ENCODE measurements at places on chromosomes 2 and 18.

DNA sequence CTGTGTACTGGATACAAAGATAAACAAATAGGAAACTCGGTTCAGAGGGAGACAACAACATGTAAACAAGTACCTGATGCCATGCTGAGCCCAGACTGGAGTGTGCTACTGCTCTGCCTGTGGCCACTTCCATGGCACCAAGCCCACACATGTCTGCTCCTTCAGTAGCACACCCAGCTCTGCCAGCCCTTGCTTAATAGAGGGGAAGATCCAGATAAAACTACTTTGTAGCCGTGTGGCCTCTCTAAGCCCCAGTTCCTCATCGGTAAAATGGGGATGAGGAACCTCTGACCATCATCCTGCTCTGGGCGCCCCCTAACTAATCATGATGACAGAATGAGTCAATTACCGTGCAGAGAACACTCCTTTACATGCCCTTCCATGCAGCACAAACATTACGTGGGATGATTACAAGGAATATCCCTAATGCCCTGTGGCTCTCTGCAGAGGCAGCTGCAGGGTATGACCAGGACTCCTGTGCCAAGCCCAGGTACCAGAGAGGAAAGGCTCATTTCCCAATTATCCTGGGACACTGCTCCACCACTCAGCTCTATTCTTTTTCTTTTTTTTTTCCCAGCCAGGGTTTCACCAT, 34.9 kb downstream of the DNMT3A start:
- DNase-seq, result no peak

GRCh38 chr2:188333751-188334524, 42.3 kb downstream of the GULP1 start:
- DNase-seq, result no peak

DNA sequence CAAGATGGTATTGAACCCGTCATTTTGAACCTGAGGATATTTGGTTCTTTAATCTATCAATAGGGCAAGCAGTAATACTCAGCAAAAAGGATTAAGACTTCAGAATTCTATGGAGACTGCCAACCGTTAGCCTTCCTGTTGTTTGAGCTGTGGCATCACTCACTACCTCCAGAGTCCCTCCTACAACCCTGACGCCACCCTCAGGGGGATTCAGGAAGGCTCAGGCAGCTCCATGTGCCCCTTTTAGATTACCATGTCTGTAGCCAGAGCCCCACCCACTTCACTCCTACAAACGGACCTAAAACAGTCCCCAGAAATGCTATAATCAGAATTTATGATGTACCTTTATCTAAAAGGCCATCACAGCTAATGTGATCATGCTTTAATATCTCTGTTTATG, 172.9 kb downstream of the EPHA4 start:
- no peak for DNase-seq

DNA sequence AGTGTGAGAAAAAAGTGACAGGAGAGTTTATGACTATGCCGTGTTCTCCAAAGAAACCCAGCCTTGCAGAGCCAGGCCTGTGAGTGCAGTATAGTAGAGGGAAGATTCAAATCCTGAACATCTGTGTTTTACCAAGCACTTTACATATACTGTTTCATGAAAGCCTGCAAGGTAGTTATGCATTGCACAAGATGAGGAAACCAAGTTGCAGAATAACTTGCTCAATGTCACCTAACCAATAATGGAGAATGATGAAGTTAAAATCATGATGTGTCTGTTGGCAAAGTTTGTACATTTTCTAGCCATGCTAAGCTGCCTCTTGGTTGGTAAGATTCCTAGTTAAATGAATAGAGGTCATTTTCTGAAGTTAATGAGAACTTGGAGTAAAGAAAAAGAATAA, 29.3 kb downstream of the SYT4 start:
- DNase-seq, result no peak

- DNase-seq, result no peak
Observed at GRCh38 chr2:106062627-106063026, 131.5 kb downstream of the UXS1 start.

GRCh38 chr2:24793761-24794435, 673 bp downstream of the CENPO start:
- DNase-seq, result no peak
